GM12865 (cell line): ENCODE measurements at places on chromosomes 2 and 18.

- DNase-seq: no peak
Observed at GRCh38 chr2:227411990-227412350, 24.2 kb upstream of the SCYGR1 start.

DNA sequence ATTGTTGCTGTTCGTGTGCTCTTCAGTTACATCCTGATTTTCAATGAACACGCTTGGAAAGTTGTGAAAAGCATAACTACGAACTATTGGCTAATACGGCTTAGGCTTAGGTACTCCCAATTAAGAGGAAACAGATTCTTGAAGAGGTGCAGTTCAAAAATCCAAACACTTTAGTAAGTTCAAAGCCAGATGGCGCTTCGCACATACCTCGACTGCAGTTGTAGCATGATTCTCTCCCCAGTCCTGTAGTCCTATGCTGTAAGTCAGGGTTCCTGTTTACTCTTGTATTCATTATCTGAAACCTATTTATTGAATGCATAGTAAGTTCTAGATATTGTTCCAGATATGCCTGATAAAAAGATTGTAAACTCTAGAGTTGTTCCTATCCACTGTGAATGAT lies 165.2 kb downstream of the TRIB2 start:
- DNase-seq: no peak

DNA sequence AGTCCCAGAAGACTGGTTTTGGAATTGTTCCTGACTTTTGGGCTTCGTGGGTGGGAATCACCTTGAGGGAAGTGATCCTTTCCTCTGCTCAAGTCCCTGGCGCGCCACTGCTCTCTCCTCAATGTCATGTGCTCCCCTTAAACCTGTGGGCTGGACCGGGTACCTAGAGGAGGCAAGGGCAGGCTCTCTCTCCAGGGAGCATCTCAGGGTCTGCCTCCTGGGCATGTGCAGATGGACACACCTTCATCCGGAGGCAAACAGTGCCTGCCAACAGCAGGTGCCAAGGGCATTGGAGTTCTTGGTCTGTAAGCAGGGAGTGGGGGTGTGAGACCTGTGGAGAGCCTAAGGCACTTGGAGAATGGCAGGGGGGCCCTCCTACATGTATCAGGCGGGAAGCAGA lies 142.6 kb downstream of the INHBB start:
- no peak for DNase-seq

- no peak for DNase-seq
Observed at GRCh38 chr18:9655232-9655767, 40.9 kb upstream of the PPP4R1 start.

DNA sequence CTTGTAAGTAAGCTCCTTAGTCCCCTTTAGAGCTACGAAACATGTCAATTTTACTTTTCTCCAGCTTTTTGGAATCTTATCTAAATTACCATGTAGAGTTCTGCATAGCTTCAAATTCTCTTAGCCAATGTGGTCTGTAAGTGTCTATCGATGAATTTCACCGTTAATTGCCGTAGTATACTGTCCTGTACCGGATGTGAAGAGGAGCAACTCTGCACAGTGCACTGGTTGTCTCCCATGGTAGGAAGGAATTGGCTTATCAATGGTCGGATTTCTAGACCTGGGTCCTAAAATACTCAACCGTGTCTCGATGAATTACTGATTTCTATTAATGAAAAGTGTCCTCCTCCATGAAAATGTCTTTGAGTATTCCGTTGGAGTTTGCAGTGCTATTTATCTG lies 1.9 kb downstream of the NOP58 start:
- DNase-seq: peak; percentile 60

- no peak for DNase-seq
Observed at GRCh38 chr18:79903787-79904356, 47.6 kb downstream of the SLC66A2 start.

GRCh38 chr2:235719146-235719942 lies 225.5 kb downstream of the AGAP1 start:
- no peak for DNase-seq

GRCh38 chr2:100196786-100197494 lies 54.5 kb upstream of the AFF3 start:
- DNase-seq: no peak

DNA sequence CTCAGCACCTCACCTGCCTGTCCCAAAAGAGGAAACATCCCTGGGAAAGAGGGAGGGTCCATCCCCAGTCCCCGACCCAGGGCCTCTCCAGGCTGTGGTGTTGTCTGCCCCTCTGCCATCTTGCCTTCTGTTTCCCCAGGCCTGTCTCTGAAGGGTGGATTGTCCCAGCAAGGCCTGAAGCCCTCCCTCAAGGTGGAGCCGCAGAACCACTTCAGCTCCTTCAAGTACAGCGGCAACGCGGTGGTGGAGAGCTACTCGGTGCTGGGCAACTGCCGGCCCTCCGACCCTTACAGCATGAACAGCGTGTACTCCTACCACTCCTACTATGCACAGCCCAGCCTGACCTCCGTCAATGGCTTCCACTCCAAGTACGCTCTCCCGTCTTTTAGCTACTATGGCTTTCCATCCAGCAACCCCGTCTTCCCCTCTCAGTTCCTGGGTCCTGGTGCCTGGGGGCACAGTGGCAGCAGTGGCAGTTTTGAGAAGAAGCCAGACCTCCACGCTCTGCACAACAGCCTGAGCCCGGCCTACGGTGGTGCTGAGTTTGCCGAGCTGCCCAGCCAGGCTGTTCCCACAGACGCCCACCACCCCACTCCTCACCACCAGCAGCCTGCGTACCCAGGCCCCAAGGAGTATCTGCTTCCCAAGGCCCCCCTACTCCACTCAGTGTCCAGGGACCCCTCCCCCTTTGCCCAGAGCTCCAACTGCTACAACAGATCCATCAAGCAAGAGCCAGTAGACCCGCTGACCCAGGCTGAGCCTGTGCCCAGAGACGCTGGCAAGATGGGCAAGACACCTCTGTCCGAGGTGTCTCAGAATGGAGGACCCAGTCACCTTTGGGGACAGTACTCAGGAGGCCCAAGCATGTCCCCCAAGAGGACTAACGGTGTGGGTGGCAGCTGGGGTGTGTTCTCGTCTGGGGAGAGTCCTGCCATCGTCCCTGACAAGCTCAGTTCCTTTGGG lies 47.2 kb downstream of the BOLA3 start:
- no peak for DNase-seq

GRCh38 chr2:96102596-96103186 lies 13.7 kb downstream of the ADRA2B start:
- no peak for DNase-seq

- peak; percentile 42 for DNase-seq
Observed at GRCh38 chr2:73920577-73921545, 5.8 kb upstream of the DGUOK start.

DNA sequence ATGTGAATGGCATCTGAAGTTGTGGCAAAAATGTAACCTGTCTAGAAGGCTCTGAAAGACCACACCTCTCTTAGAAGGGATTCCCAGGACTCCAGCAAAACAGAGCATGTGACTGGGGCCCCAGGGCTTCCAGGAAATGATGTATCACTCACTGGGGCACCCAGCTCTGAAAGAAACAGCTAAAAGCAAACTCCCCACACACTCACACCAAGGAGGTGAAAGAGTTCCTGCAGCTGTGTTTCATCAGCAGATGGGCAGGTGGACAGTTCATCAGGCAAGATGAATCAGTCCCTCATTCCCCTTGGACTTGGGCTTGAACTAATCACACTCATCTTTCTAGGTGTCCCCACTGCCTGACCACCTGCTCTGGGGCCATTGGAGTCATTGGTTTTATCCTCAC lies 76.2 kb downstream of the CCBE1 start:
- DNase-seq: no peak

DNA sequence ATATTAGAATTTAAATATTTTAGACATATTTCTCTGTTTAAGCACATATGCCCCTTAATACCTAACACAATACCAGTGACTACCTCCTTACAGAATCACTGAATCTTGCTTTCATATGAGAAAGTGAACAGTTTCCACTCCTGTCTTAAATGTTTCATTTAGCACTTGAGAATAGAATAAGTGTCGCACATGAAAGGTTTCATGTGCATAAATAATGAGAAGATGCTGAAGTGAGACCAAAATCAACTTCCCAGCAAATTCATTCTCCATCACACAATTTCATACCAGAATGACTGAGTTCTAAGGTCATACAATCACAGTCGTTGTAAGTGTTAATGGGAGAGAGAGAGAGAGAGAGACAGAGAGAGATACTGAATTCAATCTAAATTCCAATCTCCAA lies 51.2 kb downstream of the ATIC start:
- no peak for DNase-seq
